ENCODE measurements at places on chromosomes 16 and 17. TPM values are rescaled to one million over a fixed set of nuclear protein-coding genes. Genes with fewer than 3 reads are reported as not detected.

The GDE1 gene
- 56.7 TPM for polyA plus RNA-seq

The PDE6G gene
- 4.0 TPM for polyA plus RNA-seq

The ZNF286A gene
- 24.0 TPM for polyA plus RNA-seq

The STAC2 gene
- polyA plus RNA-seq: 0.25 TPM

The FBXL19 gene
- polyA plus RNA-seq: 10.3 TPM

The REXO5 gene
- polyA plus RNA-seq: 4.3 TPM

The ANKRD40CL gene
- polyA plus RNA-seq: not detected

DNA sequence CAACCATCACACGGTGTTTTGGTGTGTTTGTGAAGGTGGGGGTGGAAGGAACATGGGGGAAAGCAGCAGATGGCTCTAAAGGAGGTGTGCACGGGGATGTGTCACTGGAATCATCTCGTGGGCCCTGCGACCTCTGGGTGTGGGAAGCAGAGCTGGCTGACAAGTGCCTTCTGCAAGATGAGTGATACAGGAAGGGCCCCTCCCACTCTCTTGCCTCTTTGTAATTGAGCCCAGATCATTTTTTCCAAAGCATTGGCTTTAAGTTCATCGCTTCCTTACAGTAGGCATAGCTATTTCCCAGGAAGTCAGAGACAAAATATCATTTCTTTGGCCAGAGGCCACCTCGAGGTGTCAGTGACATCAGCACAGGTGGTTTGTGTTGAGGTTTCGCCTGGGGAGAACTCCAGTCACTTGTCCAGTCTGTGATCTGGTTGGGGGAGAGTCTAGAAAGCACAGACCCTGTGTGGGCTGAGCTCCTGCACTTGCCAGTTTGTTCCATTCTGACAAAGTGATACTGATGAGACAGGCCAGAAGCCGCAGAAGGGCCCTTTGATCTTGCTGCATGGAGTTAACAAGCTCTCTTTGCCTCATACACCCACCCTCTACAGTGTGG, 20.6 kb upstream of the SNTB2 start:
- no peak for DNase-seq

- no peak for DNase-seq
Measured at GRCh38 chr17:60110586-60110985, 31.9 kb upstream of the HEATR6 start.

DNA sequence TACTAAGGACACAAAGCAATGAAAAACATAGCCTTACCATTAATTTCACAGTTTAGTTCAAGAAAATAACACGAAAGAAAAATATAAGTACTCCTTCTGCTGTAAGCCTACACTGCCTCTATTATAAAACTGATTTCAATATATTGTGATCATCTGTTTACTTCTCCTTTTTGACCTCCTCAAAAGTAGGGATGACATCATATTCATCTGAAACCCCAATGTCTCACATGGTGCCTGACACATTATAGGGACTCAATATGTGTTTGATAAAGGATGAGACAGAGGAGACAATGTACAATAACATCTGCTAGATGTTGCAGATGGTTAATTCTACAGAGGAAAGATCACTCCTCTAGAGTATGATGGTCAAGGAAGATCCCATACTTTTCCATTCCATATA, 118.4 kb upstream of the NOG start:
- DNase-seq: no peak

DNA sequence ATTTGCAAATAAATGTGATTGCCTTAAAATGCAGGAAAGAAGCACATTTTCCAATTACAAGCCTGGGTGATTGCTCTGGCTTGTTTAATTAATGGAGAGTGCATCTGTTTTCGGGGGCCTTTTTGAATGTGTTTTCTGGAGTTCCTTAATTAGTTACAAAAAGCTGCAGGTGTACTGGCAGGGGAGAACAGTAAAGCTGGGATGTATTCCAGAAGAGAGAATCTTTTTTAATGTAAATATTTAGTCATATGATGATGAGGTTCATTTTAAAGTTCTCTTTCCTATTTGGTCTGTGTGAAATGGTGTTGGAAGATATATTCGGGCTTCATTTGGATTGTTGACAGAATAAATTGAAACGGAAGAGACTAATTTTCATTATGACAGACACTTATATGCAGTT, 70.9 kb upstream of the N4BP1 start:
- no peak for DNase-seq

- no peak for DNase-seq
Measured at GRCh38 chr16:52547004-52547833, at the start of gene TOX3. TOX3 (minus strand) TSS chr16:52547143; CDS start chr16:52546723, 420 bp downstream.

- DNase-seq: no peak
Measured at GRCh38 chr16:20740007-20740883, 1.4 kb downstream of the THUMPD1 start.

- DNase-seq: no peak
Measured at GRCh38 chr16:85704900-85705846, 16.4 kb upstream of the GINS2 start.

- no peak for DNase-seq
Measured at GRCh38 chr16:88505405-88506082, 52.5 kb downstream of the ZFPM1 start.
